ENCODE measurements at places on chromosomes 7 and 10. TPM values are rescaled to one million over a fixed set of nuclear protein-coding genes. Genes with fewer than 3 reads are reported as not detected.

DNA sequence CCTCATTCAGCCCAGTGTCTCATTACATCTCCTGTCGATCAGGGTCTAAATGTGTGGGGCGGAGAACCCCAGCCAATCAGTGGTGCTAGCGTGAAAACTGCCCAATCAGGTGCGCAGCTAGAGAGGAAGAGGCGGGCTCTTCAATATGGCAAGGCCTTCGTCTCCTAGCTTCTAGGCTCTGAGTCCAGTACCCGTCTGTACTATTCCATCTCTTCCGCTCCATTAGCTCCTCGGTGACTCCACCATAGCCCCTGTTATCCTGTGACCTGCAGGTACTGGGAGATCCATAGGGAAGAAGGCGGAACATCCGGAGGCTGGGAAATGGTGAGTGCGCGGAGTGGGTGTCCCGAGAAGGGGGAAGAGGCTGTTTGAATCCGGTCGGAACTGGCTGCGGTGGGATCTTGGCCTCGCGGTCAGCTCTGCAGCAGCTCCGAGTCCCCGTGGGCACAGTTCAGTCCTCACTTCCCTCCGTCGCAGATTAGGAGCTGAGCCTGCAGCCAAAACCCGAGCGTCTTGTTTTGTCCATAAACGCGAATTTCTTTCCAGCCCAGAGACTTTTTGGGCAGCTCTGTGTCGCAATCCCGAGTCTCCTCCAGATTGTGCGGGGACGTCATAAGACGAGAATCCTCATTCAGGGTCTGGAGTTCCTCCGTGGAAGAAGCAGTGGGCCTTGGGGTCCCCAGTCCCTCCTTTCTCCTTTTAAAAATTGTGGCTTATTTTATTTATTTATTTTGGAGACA, at the start of gene ZNF727:
Gene ZNF727, plus strand, starts transcription at position 134 of the 740 bp plus-strand sequence. Its CDS starts 188 bp downstream, at position 322.
- no peaks in the 10 kb centered on the region for H3K4me1 ChIP-seq
- peak within 1 kb of the TSS; percentile 38 for H3K4me3 ChIP-seq
- DNase-seq, result peak; percentile 53
- no peaks in the 10 kb centered on the region for H3K36me3 ChIP-seq
- H3K27me3 ChIP-seq, result no peaks in the 10 kb centered on the region

NRG3 gene
- total RNA-seq, result 0.34 TPM

DNA sequence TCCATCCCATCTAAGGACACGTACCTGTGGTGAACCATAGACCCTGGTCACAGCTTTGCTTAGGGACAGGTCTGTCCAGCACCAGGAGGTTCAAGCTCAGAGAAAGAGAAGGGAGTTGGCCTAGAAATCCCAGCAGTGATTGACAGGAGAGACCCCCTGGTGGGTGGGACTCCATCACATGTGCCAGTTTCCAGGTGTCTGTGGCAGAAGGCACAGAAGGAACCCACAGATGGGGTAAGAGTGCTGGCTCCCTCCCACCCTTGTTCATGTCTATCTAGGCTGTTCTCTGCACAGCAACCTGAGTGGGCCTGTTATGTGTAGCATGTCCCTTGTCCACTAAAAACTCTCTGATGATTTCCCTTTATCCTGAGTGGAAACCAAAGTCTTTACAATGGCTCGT, 54.0 kb upstream of the GRB10 start:
- H3K27me3 ChIP-seq, result no peaks in the 10 kb centered on the region
- H3K4me3 ChIP-seq, result no peak overlapping the region
- no peaks in the 10 kb centered on the region for H3K4me1 ChIP-seq
- no peak for DNase-seq
- no peak overlapping the region for H3K27ac ChIP-seq

GRCh38 chr10:119413471-119414080, 128.9 kb downstream of the RGS10 start:
- H3K4me1 ChIP-seq, result no peaks in the 10 kb centered on the region
- no peaks in the 10 kb centered on the region for H3K27me3 ChIP-seq
- H3K4me3 ChIP-seq, result no peak overlapping the region
- peak; percentile 17 for DNase-seq

- no peak overlapping the region for H3K4me3 ChIP-seq
- no peaks in the 10 kb centered on the region for H3K36me3 ChIP-seq
- no peak overlapping the region for H3K27ac ChIP-seq
- no peak for DNase-seq
- no peaks in the 10 kb centered on the region for H3K27me3 ChIP-seq
Observed at GRCh38 chr7:97480772-97481390, 251.0 kb upstream of the TAC1 start.

DNA sequence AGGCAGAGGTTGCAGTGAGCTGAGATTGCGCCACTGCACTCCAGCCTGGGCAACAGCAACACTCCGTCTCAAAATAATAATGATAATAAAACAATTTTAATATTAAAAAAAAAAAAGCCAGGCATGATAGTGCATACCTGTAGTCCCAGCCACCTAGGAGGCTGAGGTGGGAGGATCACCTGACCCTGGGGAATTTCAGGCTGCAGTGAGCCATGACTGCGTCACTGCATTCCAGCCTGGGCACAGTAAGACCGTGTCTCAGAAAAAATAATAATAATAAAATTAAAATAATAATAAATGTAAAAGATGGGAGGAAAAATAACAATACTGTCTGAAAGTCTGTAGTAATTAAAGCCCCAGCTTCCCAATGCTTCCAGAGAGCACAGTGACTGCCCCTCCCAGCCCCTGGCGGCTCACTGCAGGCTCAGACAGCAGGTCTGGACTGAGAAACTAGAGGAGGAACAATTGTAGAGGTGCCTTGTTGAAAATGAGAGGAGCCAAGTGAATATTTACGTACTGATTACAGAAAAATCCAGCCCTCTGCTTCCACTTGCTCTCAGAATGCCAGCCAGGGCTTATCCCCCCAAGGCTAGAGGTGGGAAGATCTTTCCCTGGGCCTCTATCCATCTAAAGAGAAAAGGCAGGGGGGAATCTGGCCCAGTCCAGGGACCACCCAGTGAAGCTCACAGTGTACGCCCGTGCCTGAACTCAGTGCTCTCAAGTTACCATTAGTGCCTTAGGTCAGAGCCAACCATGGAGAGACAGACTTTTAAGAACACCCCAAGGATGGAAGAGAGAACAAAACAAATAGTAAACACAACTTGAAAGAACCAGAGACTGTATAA, 112.8 kb downstream of the PARD3 start:
- H3K4me1 ChIP-seq, result peaks cover 23% of the 10 kb centered on the region
- no peak overlapping the region for H3K27ac ChIP-seq
- no peaks in the 10 kb centered on the region for H3K27me3 ChIP-seq
- no peaks in the 10 kb centered on the region for H3K36me3 ChIP-seq

ZNF117 gene
- 3.0 TPM for total RNA-seq

ZFAND2A gene
- total RNA-seq, result 32.3 TPM

- H3K27me3 ChIP-seq, result no peaks in the 10 kb centered on the region
- no peak for DNase-seq
- H3K36me3 ChIP-seq, result no peaks in the 10 kb centered on the region
- no peak overlapping the region for H3K27ac ChIP-seq
Observed at GRCh38 chr7:93958651-93959050, 37.1 kb downstream of the GNG11 start.

GRCh38 chr10:63683223-63683622, 162.0 kb downstream of the REEP3 start:
- H3K36me3 ChIP-seq, result no peaks in the 10 kb centered on the region
- H3K4me1 ChIP-seq, result no peaks in the 10 kb centered on the region
- no peak overlapping the region for H3K27ac ChIP-seq
- H3K4me3 ChIP-seq, result no peak overlapping the region
